Activated CD8-positive, alpha-beta memory T cell treated with anti-CD3 and anti-CD28 coated beads for 48 hours (primary cell): ENCODE measurements at places on chromosomes 7 and 10.

GRCh38 chr10:101450277-101451080 is 96.5 kb downstream of the BTRC start:
- no peak for DNase-seq

- DNase-seq = no peak
Measured at GRCh38 chr7:103702982-103703381, 257.0 kb upstream of the SLC26A5 start.

DNA sequence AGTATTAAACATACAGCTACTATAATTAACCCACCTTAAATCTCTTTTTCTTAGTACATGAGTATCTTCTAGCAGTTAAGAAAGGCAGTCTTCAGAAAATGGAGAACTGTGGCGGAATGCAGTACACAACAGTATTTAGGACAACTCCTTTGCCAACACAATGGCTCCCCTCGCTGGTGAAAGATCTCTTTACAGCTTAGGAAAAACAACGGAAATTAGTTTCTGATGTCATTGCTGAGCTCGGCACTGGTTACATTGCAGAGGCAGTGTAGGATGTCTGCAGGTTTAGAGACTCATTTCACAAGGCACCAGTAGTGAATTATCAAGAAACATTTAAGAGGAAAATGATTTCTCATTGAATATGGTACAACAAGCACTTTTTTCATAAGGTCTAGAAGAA is 43.4 kb downstream of the GLRX3 start:
- DNase-seq = no peak

- DNase-seq = no peak
Measured at GRCh38 chr7:6419310-6419773, 28.4 kb downstream of the DAGLB start.

- no peak for DNase-seq
Measured at GRCh38 chr7:116727432-116728009, 55.5 kb downstream of the MET start.

DNA sequence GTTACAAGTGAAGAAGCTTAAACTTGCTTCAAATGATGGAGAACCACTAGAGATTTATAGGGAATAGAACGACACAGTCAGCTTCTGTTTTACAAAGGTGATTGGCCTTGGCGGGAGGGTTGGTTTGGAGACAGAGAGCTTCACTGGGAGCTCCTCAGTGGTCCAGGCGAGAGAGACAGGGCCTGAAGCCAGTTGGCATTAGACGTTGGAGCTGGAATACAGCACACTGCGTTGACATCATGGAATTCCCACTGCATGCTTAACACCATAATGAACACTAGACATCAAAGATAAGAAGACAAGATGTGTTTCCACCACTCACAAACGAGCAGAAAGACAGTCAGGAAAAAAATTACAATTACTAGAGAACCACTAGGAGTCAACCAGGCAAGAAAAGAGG is 67.8 kb downstream of the TBXAS1 start:
- no peak for DNase-seq

GRCh38 chr10:123274306-123275135 is 120.3 kb downstream of the BUB3 start:
- no peak for DNase-seq

DNA sequence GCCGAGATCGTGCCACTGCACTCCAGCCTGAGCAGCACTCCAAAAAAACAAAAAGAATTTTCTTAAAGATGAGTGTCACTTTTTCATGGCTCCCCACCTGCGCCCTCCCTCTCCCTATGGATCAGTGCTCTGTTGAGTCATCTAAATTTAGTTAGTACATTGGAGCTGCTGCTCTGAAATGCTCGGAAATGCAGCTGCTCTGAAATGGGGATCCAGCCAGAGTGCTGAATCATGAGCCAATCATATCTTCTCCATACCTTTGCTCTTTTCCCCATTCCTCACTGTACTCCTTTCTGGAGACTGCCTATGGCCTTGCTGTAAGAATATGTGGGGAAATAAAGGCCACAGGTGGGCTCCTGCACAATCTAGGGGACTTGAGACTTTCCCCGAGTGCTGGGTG is 188.8 kb downstream of the ZNF438 start:
- DNase-seq = no peak

DNA sequence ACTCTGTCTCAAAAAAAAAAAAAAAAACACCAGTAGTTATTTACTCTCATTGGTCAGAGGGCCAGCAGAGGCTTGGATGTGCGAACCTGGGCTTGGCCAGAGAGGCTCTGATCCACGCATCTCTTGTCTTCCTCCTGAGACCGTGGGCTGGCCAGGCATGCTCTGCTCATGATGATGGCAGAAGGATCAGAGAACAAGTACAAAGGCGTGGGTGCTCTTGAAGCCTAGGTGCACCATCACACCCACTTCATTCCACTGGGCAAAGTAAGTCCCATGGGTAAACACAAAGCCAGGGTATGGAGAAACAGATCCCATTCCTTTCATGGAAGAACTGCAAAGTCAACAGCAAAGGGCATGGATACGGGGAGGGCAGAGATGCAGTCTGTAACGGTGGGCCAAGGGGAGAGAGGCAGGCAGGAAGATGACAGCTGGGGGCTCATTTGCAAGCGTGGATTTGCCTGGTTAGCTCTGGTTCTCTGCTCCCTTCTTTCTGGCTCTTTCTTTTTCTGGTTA is 128.2 kb upstream of the SDK1 start:
- no peak for DNase-seq

DNA sequence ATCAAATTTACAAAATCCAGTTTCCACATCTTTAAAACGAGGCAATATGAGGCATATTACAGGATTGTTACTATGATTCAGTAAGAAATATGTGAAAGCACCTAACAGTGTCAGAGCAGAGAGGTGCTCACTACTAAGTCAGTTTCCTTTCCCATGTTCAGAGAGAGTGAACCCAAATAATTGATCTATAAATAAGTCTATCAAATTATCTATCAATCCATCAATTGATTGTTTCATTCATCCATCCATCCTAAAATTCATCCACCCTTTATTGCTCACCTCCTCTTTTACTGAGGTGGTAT is 340.8 kb downstream of the SUGCT start:
- no peak for DNase-seq

DNA sequence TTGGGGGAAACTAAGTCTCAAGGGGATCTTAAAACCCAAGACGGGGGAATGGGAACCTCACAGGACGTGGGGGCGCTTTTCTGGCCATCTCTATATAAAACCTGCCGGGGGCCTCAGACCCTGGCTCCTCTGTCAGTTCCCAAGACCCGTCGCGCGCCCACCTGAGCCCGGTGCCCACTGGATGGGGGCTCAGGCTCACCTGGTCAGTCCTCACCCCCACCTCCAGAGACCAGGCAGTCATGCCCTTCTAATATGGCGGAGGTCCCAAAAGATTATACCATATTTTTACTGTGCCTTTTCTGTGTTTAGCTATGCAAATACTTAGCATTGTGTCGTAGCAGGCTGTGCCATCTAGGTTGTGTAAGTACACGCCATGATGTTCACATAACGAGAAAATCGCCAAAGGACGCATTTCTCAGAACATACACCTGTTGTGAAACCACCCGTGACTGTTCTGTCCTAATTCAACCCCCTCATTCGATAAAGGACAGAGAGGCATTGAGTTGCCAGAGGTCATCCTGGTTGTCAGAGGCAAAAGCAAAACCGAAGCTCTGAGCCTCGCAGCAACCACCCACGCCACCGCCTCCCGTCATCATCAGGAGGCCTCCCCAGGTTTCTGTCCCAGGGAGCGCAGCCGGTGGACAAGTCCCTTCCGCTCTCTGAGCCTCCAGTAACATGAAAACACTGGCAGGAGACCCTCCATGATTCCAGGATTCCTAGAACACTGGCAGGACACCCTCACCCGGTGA is 28.9 kb downstream of the OAT start:
- DNase-seq = no peak

GRCh38 chr10:35237766-35238512 is 98.4 kb upstream of the CCNY start:
- no peak for DNase-seq

DNA sequence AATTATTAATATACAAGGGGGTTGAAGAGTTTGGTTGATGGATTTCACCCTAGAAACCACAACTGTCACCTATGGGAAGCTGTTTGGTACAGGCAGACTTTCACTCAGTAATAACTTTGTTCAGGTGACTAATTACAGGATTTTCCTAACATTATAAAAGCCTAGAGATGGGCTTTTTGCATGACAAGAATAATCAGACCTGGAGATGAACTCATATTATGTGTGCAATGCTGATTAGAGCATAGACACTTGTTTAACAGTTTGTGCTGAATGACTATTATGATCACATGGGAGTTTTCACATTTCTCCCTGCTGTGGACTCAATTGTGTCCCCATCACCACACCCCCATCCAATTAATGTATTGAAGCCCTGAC is 90.2 kb upstream of the STEAP4 start:
- DNase-seq = no peak

- DNase-seq = no peak
Measured at GRCh38 chr7:15651693-15652092, 34.8 kb downstream of the MEOX2 start.

GRCh38 chr7:106116161-106116704 is 4.1 kb upstream of the SYPL1 start:
- DNase-seq = no peak

DNA sequence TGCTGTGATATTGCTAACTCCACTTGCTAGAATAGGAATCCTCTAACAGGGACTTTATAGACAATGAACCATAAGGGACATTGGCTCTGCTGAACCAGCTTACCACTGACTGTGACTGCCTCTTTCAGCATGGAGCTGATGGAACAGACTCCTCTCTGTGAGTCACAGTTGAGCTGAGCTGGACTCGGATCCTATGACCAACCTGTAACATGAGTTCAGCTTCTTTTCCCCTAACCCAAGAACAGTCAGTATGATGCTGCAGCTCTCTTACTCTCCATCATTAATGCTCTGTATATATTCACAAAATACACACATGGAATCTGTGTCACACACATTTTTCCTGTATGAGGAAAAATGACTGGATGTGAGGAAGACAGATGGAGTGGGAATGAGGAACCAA is 177.9 kb upstream of the BET1 start:
- no peak for DNase-seq

DNA sequence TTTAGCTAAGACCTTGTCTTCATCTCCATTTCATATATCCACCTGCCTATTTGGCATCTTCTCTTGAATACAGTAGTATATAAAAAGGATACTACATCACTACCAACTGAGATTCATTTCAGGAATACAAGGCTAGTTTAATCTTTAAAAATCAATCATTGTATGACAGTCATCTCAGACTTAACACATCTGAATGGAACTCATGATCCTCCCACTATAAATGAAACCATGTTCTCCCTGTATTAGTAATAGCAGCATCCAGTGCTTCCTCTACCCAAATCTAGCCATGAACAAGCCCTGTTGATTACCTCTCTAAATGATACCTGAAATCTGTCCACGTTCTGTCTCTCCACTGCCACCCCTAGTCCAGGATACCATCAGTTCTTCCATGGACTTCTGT is 196.2 kb downstream of the CDK14 start:
- DNase-seq = no peak

- no peak for DNase-seq
Measured at GRCh38 chr10:104220522-104220921, 11.6 kb downstream of the CFAP43 start.

GRCh38 chr10:98919899-98920298 is 315.8 kb downstream of the HPSE2 start:
- DNase-seq = no peak

DNA sequence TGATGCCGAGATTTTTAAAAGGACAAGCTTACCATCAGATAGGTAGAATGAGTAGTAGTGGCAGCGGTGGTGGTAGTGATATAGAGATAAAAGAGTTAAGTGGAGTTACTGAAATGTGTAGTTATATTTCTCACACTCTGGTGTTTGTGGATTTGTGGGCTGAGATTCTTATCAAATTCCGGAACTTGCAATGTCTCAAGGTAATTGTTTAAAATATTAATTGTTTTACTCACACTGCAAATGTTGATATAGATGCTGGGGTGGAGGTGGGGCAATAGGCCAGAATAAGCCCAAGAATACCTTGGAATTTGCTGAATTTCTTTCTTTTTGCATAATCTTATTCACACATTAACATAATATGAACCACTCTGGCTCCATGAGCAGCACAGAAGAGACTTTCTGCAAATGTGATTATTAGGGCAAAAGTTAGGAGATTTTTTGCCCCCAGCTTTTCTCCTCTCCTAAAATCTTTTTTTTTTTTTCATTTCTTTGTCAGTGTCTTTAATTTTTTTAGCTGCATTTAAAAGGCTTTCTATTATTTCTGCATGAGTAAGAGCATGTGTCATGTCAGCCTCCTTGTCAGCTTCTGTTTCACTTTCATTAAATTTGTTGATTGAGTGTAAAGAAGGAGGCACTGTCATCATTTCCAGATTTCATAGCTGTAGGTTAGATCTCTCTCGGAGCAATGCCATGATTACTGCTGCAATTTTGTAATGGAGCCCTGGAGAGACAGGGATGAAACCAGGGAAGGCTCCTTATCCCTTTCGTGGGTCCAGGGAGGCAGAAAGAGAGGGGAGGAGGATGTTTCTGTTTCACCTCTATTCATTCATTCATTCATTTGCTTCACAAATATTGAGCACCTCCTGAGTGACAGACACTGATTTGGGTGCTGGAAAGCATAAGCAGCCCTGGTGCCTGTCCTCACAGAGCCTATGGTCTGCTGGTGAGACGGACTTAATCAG is 13.1 kb upstream of the SGMS1 start:
- DNase-seq = no peak

DNA sequence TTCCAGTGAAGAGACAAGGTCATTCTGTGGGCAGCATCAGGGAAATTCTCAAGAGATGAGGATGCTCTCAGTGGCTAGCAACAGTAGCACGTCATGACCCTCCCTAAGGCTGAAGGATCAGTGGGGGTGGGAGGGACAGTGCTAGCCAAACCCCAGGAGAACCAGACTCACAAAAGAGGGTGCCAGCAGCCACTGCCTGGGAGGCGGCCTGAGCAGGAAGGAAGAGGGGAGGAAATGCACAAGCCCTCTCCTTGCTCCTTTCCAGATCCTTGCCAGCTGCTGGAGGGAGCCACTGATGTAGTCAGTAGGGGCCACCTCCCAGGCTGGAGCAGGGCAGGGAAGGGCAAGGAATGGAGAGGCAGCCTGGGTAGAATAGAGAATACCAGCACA is 302.7 kb downstream of the RPS24 start:
- no peak for DNase-seq

GRCh38 chr10:104582966-104583365 is 58.1 kb upstream of the SORCS3 start:
- DNase-seq = no peak

DNA sequence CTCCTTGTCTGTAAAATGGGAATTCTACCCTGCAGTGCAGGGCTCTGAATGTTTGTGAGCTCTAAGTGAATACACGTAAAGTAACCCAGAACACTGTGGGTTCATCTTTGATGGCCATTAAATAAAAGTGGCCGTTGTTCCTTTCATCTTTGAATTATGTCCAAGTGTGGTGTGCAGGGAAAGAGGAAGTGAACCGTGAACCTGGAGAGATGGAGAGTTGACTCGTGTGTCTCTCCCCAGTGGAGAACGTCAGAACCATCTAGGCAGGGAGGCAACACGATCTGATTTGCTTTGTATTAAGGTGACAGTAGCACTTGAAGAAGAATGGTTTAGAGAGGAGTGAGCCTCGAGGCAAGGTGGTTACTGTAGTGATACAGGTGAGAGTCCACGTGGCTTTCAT is 93.5 kb upstream of the GJD4 start:
- no peak for DNase-seq

- DNase-seq = no peak
Measured at GRCh38 chr10:67771200-67771599, 66.8 kb downstream of the DNAJC12 start.

- no peak for DNase-seq
Measured at GRCh38 chr7:28961972-28962371, 3.8 kb upstream of the TRIL start.

- DNase-seq = no peak
Measured at GRCh38 chr7:118696879-118697278, 472.4 kb downstream of the ANKRD7 start.
